ENCODE measurements at places on chromosomes 3 and 15.
A peak's percentile ranks its signal among the peaks of the same experiment; 100 is the strongest.

DNA sequence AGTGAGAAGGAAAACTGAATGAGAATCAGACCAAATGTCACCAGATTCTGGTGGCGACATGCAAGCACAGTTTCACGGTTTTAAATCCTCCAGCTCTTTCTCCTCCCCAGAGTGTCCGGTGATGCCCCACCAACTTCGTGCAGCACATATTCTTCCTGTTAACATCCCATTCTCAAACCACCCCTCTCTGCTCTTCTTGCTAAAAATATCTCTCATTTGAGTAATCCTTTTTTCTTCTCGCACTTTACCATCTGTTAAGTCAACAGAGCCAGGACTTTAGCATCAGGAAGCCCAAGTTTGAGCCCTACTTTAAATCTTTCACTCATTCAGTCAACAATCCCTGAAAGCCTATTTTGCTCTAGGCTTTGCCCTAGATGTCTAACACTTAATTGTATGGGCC is 68.2 kb upstream of the VGLL4 start:
- DNase-seq, result no peak

DNA sequence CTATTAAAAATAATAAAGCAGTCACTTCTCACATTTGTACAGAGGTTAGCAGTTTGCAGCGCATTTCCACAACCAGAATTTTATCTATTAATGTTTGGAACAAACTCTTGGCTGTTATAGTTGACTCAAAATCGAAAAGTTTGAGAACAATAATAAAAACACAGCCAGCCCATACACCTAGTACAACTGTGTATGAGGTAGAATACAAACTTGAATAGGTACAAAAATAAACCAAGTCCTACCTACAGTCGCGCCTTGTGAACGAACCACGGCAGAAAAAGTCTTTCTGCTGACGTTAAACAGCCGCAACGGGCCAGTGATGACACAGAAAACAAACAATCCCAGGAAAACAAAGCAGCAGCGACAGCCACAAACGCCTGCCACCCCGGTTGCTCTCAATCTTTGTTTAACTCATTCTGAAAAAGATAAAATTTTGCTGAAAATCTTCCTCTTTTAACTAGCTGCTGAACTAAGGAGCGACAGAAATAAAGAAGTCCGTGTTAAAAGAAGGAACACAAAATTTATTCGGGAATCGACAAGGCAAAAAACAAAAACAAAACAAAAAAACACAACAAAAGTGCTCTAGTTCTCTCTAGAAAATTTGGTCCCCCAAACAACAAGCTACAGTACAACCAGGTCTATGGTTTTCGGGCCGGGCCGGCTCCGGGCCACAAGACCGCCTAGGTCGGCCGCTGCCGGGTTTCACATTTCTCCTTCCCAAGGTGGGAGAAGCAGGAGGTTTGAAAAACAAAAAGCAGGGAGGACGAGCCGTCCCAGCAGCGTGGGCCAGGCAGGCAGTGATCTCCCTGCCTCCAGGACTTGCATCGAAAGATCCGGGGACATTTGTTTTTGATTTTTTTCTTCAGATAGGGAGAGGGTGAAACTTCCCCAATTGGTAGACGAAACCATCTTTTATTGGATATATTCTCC is 2.9 kb downstream of the FOXL2 start:
- DNase-seq, result no peak

DNA sequence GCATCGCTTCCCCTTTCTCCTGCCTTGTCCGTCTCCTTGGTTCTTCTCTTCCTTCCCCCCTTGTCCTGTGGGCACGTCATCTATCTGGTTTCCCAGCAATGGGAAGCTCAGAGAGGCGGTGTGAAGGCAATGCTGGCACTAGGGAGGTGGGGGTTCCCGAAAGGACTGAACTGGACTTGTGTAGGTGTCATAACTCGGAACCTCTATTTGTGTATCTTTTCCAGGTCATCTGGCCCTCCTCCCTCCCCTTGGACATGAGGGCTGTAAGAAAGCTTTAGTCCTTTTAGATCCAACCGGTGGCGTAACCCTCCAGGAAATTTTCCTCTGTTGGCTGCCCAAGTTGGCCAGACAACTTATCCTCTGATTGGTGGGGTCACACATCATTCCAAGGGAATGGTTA is 231.5 kb upstream of the TLE3 start:
- DNase-seq, result no peak

- no peak for DNase-seq
Measured at GRCh38 chr3:152390647-152391046, 121.9 kb downstream of the MBNL1 start.

GRCh38 chr3:187669675-187670504 is at the start of gene SST:
Gene SST (minus strand): TSS chr3:187670394. CDS start chr3:187670291, 103 bp downstream.
- peak; percentile 51 for DNase-seq

GRCh38 chr3:11078826-11079515 is 75.3 kb upstream of the HRH1 start:
- no peak for DNase-seq

DNA sequence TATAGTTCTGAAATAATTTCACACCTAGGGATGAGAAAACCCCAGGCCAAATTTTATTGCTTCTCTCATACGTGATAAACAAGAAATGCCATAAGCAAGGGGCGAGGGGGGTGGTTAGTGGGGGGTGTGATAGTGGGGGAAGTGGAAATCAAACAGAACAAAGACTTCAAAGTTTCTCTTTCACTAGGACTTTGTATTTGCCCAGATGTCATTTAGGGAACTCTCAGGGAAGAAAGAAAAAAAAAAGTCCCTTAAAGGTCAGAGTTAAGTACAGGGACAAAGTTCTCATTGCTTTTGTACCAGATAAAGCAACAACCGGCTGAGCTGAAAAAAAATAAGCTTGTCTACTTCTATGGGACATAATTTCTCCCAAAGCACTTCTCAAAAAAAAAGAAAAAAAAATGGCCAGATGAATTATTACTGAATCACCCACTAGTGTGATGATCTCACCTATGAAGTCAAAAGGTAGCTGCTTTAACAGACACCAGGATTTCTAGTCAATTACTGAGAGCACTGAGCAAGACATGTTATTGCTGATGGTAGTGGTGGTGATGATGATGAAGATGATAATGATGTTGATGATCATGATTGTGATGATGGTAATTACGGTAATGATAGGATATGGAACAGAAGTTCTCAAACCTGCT is 56.2 kb downstream of the FHIT start:
- DNase-seq, result no peak

DNA sequence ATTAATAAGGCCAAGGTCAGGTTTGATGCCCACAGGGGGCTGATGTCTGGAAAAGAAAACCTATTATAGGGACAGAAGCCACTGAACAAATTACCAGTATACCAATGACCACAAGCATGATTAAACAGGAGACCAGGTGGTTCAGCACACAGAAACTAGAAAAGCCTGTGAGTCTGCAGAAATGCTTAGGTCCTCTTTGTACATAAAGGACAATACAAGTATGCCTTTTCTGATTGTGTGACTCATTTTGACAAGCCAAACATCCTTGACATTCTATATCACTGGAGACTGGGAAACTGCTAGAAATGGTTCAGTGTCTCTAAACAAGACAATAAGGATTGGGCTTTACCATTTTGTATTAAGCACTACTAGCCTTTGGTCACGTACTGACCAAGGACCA is 113.2 kb upstream of the MYO5C start:
- no peak for DNase-seq

DNA sequence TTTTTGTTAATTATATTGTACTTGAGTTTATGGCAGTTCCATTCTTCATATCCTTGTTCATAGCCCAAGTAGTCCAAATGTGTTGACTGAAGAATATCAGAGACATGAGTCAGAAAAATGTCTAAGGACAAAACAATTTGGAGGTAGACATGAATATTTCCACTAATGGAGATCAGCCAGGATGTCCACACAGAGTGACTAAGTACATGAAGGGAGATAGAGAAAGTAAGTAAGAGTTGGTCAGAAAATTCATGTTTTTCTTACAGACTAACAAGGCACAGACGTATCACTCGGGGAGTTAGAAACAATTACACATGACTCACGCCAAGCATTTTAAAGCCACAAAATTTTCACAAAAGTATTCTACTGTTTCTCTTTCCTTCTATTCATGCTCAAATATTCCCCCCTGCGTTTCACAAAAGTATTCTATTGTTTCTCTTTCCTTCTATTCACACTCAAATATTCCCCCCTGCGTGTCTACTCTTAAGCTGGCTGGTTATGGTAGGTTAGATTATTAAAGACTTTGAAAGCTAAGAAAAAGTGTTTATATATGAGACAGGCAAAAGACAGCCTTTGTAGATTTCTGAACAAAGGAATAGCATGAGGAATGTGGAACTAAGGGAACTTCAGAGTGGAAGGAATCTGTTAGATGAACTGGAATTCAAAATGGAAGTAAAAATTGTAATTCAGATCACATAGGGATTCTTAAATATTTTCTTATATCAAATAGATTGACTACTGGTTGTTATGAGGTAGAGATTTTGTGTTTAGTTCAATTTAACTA is 648.7 kb upstream of the CCDC54 start:
- peak; percentile 52 for DNase-seq

GRCh38 chr15:34900748-34901147 is 68.8 kb downstream of the AQR start:
- DNase-seq, result no peak

GRCh38 chr15:25866874-25867273 is 3.7 kb upstream of the ATP10A start:
- DNase-seq, result no peak

GRCh38 chr3:28018925-28019718 is 222.3 kb upstream of the CMC1 start:
- DNase-seq, result no peak

DNA sequence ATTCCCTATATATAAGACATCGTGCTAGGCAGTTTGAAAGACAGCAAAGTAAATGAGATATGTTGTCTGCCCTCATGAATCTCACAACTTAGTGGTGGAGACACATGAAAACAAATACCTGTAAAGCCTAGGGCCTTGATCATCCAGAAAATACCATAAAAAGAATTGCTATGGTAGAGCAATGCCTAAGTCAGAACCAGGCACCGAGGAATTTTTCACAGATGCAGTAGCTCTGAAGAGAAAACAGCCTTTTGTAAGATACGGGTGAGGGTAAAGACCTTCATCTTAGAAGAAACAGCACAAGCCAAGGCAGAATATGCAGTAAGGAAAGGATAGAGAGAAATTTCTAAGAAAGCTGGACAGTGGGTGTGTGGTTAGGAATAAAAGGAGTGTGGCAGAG is 36.1 kb downstream of the CD200R1L start:
- no peak for DNase-seq

DNA sequence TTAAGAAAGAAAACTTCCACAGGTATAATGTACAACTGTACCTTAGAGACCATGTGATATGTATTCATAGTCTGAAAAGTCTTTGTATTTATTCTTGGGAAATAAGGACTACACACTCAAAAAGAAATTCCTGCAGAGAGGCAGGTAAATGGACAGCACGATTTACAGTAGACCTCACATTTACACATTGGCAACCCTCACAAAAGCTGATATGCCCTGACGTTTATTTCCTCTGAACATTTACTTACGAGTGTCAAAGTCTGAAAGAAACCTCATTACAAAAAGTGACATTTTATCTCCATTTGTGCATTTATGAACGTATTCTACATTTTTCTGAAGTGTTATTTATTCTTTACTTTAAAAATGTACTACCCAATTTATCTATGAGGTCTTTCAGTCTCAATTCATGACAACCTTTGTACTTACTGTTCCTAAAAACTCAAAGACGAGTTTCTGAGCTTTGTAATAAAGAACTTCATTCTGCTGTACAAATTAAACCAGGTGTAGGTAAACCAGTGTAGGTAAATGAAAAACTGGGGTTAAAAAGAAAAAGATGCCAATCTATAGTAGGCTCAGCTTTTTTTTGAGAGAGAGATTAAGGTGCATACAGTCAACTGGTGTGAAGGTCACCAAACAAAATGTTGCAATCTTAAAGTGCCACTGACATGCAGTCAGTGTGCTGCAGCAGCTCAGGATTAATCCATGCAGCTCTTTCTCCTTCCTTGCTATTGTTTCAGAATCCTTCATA is 44.3 kb downstream of the THRB start:
- no peak for DNase-seq

- DNase-seq, result peak; percentile 69
Measured at GRCh38 chr15:63915873-63916771, 82.4 kb upstream of the HERC1 start.

All from MG63 (cell line).